ENCODE measurements at places on chromosomes 2 and 18.

DNA sequence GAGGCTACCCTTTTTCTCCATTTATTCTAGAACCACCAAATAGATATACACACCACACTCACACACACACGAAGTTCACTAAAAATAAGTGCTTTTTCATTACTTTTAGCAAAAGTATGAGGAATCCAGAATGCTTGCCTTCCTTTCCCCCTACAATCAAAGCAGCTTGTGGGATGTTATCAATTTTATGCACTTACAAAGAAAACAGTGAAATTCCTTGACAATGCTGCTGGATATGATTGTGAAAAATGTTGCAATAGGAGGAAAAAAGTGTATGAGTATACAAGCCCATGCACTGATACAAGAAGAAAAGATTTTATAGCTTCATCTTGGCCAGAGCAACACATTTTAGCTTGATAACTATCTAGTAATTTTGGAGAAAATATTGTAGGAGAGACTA, 269.2 kb downstream of the XIRP2 start:
- no peak for DNase-seq

DNA sequence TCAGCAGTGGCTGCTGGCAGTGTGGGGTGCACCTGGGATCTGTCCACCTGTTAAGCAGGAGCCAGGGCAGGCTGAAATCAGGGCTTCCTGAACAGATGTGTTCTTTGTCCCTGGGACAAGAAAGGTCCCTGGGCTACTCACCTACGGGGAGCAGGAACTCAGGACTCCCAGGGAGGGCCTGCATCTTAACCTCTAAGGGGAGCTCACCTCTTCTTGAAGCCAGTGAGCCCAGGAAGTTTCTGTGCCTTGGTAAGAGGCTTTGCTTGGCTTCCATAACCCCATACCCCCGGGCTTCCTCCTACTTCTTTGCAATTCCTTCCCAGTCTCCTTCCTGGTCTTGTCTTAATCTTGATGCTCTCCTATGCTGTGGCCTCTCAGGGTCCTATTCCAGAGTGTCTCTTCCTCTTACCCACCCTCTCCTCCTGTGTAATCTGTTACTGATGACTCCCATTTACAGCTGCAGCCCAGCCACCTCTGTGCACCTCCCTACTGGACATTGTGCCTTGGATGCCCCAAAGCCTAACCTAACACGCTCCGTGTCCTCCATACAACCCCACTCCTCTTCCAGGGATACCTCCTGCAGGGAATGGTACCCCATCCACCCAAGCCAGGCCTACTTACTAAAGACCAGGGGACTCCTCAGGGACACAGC, 55.7 kb upstream of the MAPRE3 start:
- DNase-seq: no peak

- DNase-seq: no peak
Measured at GRCh38 chr2:224952936-224953657, 89.2 kb downstream of the DOCK10 start.

- no peak for DNase-seq
Measured at GRCh38 chr2:85243101-85244072, 84.4 kb downstream of the TGOLN2 start.

- DNase-seq: no peak
Measured at GRCh38 chr2:217016796-217017419, 157.0 kb upstream of the TNP1 start.

DNA sequence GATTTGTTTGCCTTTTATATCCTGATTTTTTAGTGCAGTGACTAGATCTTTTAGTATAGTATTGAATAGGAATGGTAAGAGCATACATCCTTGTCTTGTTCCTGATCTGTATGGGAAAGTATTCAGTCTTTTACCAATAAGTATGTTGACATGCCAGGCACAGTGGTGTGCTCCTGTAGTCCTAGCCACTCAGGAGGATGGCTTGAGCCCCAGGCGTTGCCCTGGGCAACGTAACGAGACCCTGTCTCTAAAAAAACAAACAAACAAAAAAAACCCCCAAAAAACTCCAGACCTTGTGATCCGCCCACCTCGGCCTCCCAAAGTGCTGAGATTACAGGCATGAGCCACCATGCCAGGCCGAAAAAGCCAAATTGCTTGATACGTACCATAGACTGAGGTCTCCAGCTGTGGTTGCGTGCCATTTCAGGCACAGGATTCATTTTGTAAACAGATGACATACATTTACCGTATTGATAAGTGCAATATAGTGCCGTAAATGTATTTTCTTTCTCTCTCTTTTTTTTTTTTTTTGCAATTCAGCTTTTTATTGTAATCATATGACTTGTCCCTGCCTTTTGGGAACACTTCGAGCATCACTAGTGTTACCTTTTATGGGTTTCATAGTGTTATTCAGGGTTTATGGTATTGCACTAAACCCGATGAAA, 18.5 kb downstream of the BIRC6 start:
- DNase-seq: no peak

DNA sequence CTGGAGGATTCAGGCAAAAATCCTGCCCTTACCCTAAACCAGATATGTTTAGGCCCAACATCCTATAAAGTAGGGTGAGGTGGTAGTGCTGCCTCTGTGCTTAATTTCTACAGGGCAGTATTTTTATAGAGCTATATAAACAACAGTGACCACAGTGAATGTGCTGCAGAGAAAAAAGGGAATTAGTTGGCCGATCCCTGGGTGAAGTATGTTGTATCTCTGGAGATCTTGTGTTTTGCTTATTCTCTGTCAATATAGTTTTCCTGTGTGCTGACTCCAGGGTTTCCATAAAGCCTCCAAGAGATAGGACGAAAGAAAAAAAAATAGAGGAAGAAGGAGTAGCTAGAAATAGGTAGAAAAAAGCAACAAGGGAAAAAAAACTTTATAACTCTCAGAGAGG, 88.9 kb upstream of the THOC1 start:
- no peak for DNase-seq

GRCh38 chr2:216596236-216596979, 36.8 kb upstream of the IGFBP2 start:
- no peak for DNase-seq

- DNase-seq: no peak
Measured at GRCh38 chr18:36780748-36781147, 48.1 kb downstream of the TPGS2 start.

GRCh38 chr2:68411397-68412126, 46.5 kb downstream of the PLEK start:
- no peak for DNase-seq

DNA sequence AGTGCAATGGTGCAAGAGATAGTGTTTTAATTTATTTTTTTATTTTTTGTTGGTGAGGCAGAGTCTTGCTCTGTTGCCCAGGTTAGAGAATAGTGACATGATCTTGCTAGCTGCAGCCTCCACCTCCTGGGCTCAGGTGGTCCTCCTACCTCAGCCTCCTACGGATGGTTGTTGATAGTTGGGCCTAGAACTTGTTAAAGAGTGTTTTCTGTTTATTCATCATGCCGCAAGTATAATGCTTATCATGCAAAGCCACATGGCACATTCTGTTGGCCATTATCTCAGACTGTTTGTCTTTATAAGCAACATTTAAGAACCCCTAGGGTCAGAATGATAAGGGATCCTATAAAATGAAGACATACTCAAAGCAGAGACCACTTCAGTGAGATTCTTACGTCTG, 1.7 kb downstream of the UGGT1 start:
- DNase-seq: no peak

- no peak for DNase-seq
Measured at GRCh38 chr2:23449413-23449812, 64.4 kb downstream of the KLHL29 start.

DNA sequence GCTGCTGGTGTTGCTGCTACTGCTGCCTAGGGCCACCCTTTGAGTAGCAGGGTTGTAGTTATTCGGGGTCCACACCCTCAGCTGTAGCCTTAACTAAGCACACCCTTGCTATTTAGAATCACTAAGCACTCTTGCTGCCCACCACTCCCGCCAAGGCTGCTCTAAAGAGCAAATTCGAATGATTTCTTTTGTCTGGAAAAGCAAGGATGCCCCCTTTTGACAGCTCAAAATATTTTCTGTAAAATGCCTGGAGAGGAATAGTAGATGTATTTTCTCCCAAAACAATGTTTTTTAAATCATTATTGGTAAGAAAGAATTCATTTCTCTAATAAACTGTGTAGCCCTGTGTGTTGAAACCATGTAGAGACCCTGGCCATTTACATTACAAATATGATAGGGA, 80.8 kb upstream of the PAPOLG start:
- no peak for DNase-seq

GRCh38 chr2:218024871-218025270, 22.1 kb upstream of the TNS1 start:
- DNase-seq: no peak

DNA sequence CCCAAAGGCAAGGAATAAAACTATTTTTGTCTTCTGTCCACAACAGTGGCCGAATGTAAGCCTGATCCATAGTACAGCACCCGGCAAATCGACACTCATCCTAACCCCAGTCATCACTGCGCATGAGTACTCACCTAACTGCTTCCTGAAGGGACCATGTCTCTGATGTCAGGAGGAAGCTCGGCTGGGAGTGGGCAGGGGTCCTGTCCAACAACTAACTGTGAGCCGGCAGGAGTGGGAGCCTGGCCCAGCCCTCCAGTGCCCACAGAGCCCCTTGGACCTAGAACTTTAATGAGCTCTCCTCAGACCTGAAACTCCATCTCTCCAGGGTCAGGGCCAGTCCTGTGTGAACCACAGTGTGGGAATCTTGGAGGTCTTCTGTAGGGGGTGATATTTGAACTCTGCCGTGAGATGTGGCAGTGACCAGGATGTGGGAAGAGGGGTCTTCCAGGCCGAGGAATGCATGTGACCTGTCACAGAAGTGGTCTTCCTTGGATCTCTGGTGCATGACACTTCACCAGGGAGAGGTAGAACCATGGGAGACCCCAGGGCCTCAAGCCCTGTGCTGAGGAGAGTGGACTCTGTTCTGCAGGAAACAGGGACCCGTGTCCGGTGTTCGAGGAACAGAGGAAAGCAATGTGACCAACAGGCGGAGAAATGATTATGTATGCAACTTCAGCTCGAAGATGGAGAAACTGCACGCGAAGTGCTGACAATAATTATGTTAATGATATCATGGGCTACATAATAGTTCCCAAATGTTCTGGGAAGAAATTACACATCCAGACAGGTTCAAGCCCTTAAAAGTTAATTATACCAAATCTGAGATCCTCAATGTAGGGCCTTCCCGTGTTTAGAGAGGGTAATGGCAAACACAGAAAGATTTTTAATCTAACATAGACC, 240.1 kb upstream of the HDAC4 start:
- DNase-seq: no peak

GRCh38 chr18:59878644-59879043, 21.2 kb upstream of the PMAIP1 start:
- no peak for DNase-seq

DNA sequence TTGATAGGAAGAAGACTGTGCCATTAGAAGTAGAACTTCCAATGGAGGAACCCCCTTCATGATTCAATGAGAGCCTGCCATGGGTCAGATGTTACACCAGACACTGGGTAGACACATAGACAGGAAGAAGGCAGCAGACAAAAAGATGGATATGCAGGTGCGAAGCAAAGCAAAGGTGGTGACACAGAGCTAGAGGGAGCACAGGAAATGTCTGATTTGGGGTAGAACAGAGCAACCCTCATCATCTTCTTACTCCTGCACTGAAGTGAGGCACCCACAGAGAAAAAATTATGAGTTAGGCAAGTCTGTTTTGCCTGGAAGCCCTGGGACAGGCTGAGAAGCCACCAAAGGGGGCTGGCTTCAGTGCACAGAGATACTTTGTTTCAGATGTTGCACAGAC, 240.2 kb downstream of the ANAPC1 start:
- DNase-seq: no peak

- no peak for DNase-seq
Measured at GRCh38 chr2:207567671-207568070, 37.9 kb downstream of the CREB1 start.

DNA sequence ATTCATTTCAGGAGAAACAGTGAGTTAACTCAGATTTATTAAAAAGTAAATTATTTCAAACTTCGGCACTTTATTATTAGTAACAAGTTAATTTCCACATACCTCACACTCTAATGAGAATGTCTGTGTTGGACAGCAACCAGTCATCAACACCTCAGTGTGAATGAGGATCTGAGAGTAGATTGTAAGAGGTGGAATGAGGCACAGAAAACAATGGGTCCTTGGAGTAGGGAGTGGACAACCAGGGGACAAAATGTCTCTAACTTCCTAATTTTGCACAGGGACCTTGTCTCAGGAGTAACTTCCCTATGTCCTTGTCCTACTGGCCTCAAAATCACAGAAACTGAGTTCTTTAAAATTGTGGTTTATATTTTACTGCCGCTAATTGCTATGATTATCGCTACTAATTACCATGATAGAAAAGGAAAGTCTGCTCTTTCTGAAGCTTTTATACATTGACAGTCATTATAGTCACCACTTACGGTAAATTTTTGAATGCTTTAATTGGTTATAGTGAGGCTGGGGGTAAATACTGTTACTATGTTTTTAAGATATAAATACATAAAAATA, 82.2 kb upstream of the LRPPRC start:
- no peak for DNase-seq

DNA sequence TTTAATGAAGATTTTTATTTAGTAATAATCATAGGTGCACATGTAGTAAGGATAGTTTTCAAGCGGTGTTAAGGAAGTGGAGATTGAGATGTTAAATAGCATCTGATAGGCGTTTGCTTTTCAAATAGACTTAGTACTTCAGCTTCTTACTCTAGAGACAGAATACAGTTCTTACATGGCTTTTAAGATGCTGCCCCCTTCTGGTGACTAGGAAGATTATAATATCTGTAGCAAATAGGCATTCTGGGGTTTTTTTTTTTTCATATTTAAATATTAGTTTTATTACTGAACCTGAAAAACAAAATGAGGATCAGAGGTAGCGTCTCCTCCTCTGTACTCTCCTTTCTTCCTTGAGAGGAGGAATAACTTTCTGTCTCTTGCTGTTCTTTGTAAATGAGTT, 100.2 kb downstream of the AGAP1 start:
- DNase-seq: no peak

DNA sequence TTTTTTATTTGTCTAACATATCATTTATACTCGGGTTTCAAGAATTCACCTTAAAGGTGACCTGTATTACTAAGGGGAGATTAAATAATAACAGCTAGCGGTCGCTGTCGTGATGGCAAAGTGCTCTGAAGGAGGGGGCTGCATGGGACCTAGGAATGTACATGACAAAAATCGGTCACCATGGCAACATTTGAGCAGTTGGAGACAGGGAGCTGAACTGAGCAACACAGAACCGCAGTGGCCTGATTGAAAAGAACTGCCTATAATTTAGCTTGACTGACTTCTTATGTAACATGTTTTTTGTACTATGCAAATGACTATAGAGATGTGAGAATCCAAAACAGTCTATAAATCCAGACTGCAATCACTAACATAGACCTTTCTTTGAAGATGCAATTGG, 34.3 kb upstream of the EPHA4 start:
- no peak for DNase-seq

GRCh38 chr2:148615381-148615841, 29.1 kb upstream of the EPC2 start:
- no peak for DNase-seq
